ENCODE measurements at places on chromosomes 1 and 21.
A peak's percentile ranks its signal among the peaks of the same experiment; 100 is the strongest.

DNA sequence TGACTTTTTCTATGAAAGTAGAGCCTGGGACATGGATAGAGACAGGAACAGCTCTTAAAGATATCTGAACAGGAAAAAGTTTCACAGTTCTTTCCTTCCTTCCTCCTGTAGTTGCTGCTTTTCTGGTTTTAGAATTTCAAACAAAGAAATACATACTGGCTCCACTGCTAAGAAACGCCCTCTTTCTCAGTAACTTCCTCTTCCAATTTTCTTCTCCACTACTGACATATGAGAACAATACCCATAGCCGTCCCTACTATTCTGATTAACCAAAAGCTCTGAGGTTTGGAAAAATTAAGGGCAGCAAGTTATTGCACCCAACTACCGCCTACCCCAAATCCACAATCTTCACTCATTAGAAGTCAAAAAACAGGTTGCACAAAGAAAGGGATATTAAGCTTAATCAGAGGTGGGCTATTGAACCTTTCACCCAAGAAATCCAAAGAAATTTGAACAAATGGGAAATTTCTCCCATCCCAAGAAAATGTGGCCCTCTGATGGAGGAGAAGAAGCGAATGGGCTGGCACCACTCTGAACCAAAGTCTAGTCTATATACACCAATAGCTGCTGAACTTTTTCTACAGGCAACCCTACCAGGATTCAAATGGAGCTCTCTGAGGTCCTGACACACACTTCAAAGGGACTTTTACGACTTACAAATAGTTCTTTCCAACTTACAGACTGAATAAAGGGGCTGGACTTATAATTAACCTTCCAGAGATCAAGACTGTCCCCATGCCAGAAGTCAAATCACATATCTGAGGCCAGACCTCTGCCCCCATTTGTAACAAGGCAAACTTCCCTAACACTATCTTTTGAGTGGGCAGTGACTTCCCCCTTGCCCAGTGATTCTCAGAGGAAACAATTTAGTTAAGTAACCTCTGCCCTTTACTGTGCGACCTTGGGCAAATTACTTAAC is 1.7 kb downstream of the WASF2 start:
- DNase-seq, result no peak

DNA sequence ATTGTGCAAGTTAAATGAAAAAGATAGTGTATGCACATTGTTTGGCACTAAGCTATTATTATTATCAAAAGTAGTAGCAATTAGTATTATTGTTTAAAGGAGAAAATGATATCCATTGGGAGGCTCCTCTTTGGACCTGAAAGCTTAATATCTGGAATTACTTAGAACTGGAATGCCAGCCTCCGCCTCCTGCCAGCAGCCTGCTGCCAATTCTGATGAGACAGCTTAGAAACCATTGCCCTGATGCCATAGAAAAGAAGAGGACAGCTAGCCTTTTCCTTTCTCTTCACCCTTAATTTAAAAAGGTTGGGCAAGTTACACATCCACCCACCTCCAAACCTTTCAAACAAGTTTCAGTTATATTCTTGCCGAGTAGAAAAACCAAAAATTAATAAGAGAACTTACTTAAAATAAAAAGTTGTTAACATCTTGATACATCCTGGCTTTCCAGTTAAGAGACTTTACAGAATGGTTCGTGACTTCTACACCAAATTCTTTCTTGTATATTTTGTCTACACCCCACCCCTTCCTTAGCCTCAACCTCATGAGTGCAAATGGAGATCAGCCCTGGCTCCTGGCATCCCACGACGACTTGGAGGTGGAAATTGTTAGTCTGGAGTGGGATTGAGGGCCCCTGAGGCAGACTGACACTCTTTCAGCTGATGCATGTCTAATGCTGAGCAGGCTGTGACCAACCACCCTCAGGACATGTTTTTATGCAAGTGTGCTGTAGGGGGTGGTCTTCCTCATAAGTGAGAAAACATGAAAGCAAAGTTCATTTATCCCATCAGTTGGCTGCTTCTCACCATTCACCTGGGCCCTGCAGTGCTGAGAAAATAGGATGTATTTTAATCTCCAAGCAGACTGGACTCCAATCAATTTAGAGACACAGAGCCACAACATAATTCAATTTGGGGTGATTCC is 120.6 kb downstream of the KCNJ15 start:
- no peak for DNase-seq

DNA sequence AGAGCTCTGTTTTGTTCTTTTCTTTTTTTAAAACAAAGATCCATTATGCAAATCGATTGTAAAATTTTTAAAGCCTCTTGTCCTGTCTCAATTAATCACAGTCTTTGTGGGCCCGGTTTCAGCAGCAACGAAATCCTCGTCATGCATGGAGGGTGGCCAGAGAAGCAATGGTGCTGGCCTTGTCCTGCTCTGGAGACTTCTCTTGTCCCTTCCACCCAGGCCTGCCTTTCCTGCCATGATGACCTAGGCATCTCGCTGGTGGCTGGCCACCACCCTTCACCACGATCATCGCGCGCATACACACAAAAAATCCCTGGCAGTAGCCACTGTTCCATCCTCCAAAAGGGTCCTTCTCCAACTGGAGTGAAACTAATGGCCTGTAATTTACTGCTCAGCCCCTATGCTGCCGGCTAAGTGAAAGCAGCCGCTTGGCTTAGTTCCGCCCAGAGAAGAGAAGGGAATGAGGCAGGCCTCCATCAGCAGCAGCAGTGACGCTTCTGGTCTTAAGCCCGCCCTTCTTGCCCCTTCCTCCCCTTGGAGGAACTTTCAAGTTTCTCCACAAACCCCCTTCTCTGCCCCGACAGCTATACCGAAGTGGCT is 309.5 kb downstream of the NPHP4 start:
- no peak for DNase-seq

DNA sequence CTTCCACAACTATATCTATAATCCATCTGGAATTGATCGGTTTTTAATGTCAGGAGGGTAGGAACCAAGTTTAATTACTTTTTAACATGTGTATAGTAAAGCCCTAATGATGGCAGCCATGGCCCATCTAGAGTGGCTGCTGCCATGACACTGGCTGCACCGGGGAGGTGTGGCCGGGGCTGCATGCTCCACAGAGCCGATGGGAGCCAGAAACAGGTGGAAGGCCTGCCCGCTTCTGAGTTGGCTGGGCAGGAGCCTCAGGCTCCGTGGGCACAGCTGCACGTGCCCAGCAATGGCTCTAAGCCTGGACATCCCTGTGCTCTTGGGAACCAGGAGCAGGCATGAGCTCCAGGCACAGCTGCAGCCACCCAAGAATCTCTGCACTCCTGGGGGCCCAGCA is 73.0 kb downstream of the GBP6 start:
- no peak for DNase-seq

GRCh38 chr1:38529391-38529790 is 330.2 kb downstream of the RRAGC start:
- DNase-seq, result no peak

DNA sequence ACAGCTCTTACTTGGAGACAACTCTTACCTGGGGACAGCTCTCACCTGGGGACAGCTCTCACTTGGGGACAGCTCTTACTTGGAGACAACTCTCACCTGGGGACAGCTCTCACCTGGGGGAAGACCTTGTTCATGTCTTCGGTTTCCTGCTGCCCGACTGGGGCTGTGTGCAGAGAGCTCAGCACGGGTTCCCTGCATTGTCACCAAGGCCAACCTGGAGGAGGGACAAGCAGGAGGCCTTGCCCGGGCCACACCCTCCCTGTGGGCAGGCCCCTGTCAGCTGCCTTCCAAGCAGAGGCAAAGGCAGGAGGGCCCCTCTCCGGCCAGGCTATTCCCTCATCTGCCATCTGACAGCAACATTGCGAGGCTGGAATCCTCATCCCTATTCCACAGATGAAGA is at the start of gene LDLRAD1:
Gene LDLRAD1, minus strand, starts transcription at position 208 of the 400 bp plus-strand sequence. Its CDS starts 74 bp downstream, at position 134.
- DNase-seq, result no peak

DNA sequence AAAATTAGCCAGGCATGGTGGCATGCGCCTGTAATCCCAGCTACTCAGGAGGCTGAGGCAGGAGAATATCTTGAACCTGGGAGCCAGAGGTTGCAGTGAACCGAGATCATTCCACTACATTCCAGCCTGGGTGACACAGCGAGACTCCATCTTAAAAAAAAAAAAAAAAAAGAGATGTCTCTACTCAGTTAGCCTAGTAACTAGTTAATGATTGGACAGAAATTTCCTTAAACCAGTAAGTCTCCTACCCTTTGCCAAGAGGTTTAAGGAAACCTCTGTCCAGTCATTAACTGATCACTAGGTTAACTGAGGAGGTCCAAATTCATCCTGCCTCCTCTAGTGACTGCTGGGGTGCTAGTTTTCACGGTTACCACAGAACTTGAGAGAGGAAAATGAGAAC is 143.9 kb upstream of the UBE2U start:
- DNase-seq, result no peak

DNA sequence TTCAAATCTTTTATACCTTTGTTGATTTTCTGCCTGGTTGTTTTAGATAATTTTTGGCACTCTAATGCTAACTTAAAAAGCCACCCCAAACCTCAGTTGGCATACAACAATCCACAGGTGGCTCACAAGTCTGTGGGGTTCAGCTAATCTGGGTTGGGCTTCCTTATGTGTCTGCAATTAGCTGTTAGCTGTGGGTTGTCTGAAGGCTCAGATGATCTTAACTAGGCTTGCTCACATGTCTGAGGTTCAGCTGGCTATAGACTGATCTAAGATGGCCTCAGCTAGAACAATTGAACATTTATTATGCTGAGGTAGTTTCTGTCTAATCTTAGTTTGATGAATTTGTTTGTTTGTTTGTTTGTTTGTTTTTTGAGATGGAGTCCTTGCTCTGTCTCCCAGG is 44.9 kb upstream of the ADAR start:
- no peak for DNase-seq

DNA sequence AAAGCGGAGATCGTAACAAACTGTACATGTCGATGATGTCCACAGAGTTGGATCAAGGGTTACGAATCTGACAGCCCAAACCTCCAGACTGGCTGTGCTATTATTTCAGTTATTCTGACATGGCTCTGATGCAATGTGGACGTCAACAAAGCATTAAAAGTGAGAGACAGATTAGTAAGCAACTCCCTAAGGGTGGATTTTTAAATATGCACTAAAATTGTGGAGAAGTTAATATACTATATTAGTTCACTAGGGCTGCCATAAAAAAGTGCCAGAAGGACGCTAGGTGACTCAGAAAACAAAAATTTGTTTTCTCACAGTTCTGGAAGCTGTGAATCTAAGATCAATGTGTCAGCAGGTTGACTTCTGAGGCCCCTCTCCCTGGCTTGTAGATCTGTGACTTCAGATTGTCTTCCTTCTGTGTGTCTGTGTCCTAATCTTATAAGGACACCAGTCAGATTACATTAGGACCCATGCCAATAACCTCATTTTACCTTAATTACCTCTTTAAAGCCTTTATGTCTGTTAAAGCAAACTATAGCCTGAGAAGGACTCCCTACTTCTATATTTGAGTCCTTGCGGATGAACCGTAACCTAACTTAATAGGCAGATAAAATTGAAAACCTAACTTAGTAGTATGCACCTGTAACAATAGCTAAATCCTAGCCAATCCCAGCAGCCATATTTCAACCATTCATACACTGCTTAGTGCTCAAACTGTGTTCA is 66.0 kb upstream of the BACH1 start:
- no peak for DNase-seq

DNA sequence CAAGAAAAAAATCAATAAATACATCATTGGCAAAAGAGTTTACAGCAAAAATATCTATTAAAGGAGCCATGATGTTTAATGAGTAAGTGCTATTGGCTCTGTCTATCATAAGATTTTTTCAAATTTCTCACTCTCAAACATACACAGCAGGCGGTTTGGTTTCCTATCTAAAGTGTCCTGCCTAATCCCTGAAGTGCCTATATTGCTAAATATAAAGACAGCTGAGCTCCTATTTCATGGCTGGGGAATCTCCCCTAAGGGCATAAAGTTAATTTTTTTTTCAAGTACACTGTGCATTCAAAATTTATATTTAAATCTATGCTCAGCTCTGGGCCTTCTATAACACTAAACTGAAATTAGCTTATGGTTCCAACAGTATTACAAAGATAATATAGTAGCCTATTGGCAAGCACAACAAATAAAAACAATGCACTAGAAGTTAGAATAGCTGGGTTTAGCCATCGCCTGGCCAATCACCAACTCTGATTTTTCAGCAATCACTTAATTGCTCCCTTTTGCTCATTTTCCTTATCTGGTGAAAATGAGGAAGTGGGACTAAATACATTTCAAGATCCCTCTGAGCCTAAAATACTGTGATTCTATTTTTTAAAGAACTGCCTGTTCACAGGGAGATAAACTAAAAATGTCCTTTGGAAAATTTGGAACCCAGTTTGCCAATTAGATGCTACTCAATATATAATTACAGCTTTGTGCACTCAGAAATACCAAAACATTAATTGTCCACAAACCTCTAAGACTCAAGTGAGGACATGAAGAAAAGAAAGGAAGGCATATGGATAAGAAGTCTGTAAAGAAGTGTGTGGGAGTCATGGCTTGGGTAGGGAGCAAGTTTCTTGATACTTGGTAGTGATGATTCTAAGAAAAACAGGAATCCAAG is 62.5 kb downstream of the WDR64 start:
- no peak for DNase-seq

DNA sequence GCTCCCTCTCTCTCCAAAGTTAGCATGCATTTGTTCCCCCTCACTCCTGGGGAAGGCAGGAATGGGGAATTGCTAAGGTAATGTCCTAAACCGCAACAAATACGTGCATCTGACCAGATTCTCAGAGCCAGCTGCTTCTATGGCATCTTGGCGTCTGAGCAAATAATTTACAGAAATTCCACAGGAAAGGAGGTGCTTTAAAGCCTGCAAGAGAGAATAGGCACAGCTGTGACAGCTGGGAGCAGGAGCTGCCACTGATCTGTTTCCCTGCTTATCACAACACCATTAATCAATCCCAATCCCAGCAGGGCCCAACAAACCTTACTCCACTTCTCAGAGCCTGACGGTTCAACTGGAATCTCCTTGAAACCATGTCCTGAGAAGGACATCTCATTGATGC is 83.5 kb upstream of the ZNF281 start:
- no peak for DNase-seq

GRCh38 chr1:204359474-204360255 is at the start of gene PLEKHA6:
TSS of gene PLEKHA6 (minus strand) at chr1:204359929. CDS start at chr1:204273727, 86,202 bp downstream.
- peak; percentile 42 for DNase-seq

GRCh38 chr1:200130552-200130951 is 103.0 kb downstream of the NR5A2 start:
- DNase-seq, result no peak

DNA sequence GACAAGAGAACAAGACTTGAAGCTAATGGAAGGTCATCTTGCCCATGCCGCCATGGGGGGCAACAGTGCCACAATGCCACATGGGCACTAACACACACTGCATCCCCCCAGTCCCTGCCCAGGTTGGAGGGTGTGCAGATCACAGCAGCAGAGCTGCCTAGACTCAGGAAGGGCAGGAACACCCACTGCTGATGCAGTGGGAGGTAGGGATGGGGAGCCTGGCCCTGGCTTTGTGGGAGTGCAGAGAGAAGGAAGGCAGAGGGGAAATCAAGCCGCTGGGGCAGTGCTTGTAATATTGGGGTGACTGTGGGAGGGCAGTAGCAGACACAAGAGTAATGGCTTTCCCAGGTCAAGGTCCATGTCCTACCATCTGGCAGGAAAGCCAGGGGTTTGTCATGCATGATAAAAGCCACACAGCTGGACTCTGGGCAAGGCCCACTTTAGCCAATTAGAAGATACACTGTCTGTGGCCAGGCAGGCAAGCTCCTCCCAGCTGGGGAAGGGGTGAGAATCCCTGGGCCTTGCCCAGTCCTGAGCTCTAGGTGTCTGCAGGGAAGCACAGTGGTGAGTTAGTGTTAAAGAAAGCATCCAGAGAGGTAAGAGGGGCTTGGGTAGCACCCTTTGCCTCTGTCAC is 25.4 kb upstream of the MEF2D start:
- DNase-seq, result no peak

All from NCI-H1092 (cell line).